ENCODE measurements at places on chromosomes 7 and 10.
A peak's percentile ranks its signal among the peaks of the same experiment; 100 is the strongest.

GRCh38 chr10:15420858-15421257 lies 49.8 kb upstream of the FAM171A1 start:
- no peak for DNase-seq

DNA sequence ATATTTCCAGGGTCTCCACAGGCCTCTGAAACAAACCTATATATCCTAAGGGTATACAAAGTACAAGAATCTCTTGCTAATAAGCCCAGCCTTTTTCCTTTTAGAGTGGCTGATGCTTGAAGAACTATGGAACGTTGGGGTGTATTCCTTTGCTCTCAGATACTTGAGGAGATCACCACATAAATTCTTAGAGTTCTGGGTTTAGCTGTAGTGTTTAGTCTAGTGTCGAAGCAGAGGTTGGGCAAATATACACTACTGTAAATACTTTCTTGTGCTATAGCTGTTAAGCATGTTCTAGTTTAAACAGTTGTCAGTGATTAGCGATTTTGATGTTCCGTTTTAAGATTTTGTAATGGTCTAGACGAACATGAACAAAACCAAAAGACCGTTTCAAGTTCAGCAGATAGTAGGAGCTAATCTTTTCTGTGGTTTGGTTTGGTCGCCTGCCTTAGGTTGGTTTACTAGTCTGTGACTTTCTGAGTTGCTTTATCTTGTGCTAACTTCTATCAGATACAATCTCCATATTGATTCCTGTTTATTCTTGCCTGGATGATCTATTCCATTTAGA lies 229.6 kb downstream of the NSUN6 start:
- DNase-seq = no peak

DNA sequence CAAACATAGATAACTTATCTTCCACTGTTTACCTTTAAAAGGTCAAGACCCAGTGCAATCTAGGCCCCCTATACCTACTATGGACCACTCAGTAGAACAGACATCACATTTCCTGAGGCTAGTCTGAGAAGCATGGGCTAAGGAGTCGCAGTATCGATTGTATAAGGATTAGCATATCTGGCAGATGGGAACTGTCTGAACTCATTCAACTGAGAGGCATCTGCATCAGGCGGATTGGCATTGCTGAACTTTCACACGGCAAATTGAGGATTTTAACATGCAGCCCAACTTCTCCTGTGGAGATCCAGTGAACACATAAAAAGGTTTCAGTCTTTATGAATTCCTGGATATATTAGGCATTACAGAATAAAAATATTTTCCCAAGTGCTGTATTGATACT lies 89.1 kb upstream of the LRGUK start:
- no peak for DNase-seq

DNA sequence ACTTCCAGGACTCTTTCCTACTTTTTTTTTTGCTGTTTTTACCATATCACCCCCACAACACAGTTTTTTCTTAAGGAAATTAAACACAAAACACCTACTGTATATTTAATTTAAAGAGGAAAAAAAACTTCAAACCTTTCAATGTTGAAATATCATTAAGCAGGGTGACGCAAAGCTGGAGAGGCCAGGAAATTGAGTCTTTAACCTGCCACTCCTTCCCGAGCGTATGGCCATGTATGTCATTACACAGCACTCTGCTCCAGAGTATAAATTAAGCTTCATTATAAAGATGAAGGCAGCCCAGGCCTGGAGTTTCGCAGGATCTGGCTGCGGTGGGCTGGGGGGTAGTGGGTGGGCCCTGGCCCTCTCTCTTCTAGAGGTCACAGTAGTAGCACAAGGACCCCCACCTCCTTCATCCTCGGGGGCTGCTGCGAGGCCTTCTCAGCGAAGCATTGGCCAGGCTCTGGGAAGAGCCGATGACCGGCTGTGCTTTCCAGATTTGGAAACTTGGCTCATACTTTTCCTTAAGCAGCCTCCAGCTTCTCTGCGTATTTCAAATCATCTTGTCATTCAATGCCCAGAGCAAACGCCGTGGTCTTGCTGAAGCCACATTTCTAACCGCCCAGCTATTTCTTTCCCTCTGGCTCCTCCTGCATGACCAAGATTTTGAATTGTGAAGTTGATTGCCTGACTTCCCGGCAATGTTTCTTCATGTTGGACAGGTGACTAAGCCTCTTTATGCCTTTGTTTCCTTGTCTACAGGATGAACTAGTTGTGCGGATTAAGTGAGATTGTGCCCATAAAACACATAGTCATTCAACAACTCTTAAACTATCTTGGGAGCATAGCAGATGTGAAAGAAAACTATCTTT lies 765.1 kb downstream of the SUGCT start:
- DNase-seq = no peak

DNA sequence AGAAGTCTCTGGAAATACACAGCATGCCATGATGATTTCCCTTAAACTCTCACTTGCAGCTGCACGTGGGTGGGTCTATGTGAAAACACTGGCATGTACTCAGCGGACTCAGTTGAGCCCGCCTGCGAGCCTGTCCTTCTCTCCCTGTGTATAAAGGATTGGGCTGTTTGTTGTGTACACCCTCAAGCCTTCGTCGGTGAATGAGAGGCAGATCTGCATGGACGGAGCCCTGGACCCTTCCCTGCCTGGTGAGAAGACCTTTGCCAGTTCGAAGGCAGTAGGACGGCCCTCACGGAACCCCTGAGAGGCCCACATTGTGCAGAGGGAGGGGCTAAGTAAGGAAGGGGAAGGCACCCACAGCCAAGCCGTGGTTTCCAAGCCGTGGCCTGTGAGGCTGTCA lies 121.2 kb downstream of the WDFY4 start:
- no peak for DNase-seq

- DNase-seq = no peak
Measured at GRCh38 chr7:140223515-140224221, 46.9 kb upstream of the KDM7A start.

DNA sequence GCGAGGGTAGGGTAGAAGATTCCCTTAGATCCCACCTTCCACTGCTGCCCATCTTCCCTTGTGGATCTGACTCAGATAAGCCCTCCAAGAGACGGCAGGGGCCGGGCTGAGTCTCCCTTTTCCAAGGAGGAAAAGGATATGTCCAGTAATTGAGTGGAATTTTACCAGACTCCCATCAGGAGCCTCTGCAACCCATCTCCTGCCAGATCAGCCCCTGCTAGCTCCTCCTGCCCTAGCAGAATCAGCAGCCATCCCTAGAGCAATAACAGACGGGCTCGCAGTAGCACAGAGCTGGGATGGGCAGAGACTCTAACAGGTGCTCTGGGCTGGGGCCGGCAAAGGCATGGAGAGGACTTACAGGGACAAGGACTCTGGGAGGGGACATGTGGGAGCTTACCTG lies 73.5 kb downstream of the C10orf105 start:
- no peak for DNase-seq

DNA sequence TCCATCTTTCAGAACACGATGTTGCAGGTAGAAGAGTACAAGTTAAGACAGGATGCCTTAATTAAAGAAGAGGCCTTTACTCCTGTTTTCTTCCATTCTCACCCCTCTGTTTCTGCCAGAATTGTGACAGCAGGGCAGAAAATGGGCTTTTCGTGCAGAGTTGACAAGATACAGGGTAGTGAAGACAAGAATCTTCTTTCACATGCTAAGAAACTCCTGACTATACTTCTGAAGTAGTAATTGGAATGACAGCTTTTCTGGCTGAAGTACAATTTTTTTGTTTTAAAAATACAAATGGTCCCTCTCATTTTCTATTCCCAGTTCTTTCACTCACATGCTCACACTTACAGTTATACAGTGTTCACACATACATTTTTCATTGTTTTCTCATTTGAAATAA lies 22.1 kb downstream of the HDAC9 start:
- no peak for DNase-seq

DNA sequence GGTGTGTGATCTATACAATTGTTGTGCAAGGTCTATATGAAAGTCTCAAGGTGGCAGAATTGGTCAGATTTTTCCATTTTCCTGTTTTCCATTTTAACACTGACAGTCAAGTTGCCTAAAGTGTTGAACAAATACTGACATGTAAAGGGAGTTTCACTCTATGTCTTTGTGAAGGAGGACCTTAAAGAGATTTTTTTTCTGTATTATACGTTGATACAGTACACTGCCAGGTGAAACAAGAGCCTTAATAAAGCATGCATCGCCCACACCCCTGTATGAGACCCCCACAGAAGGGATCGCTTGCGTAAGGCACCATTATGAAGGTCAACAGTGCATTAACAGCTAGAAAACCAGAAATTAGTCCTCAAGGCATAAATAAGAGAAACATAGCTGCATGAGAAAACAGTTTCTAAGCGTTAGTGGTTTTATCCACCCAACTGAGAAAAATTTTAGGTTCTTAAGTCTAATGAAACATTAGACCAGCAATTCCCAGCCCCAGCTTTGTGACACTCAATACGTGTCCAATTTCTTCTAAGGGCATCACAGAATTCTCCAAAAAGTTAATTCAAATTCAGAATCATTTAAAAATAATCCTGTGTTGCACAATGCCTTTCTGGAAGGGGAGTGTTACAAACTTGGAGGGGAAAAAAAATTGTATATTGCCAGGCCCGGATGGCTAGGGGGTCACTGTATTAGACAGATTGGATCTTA lies 6.9 kb downstream of the KLF6 start:
- DNase-seq = no peak

GRCh38 chr7:153066711-153067110 lies 307.2 kb downstream of the ACTR3B start:
- DNase-seq = no peak

DNA sequence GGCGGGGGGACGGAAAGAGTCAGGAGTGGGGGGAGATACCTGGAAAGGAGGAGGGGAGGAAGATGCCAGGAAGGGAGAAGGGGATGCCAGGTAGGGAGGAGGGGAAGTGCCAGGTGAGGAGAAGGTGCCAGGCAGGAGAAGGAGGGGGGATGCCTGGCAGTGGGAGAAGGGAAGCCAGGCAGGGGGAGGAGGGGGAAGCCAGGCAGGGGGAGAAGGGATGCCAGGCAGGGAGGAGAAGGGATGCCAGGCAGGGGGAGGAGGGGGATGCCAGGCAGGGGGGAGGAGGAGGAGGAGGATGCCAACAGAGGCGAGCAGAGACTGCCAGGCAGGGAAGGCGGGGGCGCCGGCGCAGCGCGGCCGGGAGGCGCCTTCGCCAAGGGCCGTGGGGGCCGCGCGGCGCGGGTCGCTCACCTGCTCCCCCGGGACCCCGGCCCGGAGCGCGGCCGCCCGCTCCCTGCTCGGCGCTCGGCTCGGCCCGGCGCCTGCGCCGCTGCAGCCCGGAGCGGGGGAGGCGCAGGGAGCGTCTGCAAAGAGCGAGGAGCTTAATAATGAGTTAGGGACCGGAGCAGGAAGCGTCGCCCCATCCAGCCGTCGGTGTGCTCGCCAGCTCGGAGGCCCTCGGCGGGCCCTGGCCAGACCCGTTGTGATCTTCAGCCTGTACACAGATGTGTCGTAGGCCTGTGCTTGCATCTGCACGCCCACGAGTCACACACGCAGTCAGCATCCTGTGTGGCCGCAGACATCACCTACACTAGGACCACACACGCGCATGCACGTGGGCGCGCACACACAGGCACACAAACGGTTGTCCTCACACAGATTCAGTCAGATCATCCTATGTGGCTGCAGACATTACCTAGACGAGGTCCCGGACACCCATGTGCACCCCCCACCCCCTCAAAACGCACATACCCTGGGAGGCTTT lies 28.4 kb upstream of the SMARCD3 start:
- DNase-seq = peak; percentile 63

DNA sequence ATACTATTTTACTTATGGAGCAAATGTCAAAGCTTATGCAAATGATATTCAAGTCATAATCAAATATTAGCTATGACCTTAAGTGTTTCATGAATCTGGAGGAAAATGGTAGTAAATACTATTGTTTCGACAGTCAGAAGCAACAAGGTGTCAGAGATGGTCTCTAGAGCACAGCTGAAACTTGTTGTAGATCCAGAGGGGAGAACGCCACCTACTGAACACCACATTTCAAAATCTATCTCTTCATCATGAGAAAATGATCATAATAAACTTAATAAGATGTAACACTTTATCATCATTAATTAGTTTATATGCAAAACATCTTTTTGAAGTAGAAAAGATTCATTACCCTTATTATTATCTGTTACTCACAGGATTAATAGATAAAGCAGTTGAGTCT lies 418.7 kb downstream of the GATA3 start:
- DNase-seq = no peak

GRCh38 chr7:96486681-96487080 lies 164.8 kb upstream of the SLC25A13 start:
- no peak for DNase-seq

GRCh38 chr7:33109005-33109757 lies at the start of gene RP9:
Gene RP9, minus strand, starts transcription at chr7:33109404. Its CDS starts 32 bp downstream, at chr7:33109372.
- peak; percentile 79 for DNase-seq

- DNase-seq = no peak
Measured at GRCh38 chr7:139989366-139990141, 73.2 kb downstream of the PARP12 start.

- DNase-seq = no peak
Measured at GRCh38 chr10:11192304-11193000, 174.8 kb downstream of the CELF2 start.

DNA sequence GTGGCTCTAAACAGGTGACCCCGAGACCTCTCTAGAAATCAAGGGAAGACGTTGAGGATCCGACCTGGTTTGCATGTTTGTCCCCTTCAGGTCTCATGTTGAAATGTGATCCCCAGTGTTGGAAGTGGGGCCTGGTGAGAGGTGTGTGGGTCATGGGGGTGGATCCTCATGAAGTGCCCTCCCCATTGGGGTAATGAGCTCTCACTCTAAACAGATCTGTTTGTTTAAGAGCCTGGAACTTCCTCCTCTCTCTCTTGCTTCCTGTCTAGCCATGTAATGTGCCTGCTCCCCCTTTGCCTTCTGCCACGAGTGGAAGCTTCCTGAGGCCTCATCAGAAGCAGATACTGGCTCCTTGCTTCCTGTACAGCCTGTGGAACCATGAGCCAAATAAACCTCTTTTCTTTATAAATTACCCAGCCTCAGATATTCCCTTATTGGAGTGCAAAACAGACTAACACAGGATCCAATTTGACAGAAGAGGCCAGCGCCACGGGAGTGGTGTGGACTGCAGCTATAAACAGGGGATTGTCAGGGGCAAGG lies 10.8 kb upstream of the POLM start:
- DNase-seq = no peak

DNA sequence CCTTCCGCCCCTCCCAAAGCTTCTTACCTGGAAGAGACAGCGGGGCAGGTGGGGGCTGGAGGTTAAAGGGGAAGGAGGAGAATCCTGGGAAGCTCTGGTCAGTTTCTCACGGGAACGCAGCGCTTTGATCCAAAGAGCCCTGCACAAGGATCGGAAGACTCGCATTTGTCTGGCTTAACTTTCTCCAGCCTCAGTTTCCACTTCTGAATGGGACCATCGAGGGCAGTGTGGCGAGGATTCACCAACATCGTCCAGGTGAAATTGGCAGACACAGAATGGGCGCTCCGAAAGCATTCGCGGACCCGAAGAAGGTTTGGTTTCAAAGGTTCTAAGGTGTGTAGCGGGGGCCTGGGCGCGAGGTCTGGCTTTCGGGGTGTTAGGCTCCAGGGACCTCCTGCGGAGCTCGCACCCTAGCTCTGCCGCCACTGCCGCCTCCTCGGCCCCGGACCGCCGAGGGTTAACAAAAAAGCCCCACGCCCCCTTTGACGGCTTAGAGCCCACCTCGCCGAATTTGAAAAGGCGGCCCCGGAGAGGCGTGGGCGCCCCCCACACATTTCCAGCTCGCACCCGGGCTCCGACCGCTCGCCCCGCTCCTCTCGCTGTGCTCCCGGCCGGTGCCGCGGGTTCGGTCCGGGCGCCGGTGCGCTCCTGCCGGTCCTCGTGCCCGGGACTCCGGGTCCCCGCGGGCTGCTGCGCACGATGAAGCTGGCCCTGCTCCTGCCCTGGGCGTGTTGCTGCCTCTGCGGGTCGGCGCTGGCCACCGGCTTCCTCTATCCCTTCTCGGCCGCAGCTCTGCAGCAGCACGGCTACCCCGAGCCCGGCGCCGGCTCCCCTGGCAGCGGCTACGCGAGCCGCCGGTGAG lies at the start of gene COL26A1:
TSS of gene COL26A1 (plus strand) at position 542 of the 862 bp plus-strand sequence. CDS start at position 700, 158 bp downstream.
- DNase-seq = peak; percentile 69

Data from HAP-1 (cell line).